ENCODE measurements at places on chromosomes 2 and 18.

- no peak for DNase-seq
Observed at GRCh38 chr2:73032702-73033097, 38.8 kb downstream of the SFXN5 start.

- no peak for DNase-seq
Observed at GRCh38 chr2:172398440-172398839, 28.9 kb upstream of the ITGA6 start.

- no peak for DNase-seq
Observed at GRCh38 chr2:238255151-238255551, 15.3 kb upstream of the HES6 start.

- DNase-seq: no peak
Observed at GRCh38 chr18:28147674-28148171, 29.2 kb downstream of the CDH2 start.

DNA sequence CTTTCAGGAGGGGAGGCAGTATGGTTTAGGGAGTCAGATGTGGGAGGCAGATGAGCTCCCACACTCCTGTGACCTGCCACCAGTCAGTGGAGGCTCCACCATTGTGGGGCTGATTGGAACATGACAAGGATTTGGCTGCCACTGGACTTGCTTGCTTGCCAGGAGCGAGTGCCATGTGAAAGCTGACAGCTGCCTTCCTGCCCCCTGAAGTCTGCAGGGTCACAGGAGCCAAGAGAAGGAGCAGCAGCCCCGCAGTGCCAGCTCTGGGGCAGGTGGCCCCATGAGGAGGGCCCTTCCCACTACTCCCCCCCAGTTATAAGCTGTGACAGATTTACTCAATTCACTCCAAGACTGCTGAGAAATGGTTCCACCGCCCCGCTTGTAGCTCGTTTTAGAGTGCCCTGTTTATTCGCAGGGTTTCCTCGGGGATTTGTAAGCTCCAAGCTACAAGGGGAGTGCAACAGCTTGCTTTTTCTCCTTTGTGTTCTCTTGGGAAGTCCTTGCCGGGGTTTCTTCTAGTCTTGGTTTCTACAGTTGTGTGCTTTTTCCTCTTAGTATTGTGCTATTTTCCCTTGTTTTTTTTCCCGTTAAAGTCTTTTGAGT lies 414.3 kb downstream of the MEIS1 start:
- peak; percentile 72 for DNase-seq

GRCh38 chr2:162111958-162112850 lies 38.2 kb upstream of the DPP4 start:
- DNase-seq: no peak

- DNase-seq: peak; percentile 13
Observed at GRCh38 chr2:180980943-180981911, 822 bp downstream of the UBE2E3 start.

- no peak for DNase-seq
Observed at GRCh38 chr2:236935631-236936445, 149.9 kb upstream of the COPS8 start.

- no peak for DNase-seq
Observed at GRCh38 chr2:20619624-20620024, 31.3 kb downstream of the HS1BP3 start.

GRCh38 chr2:85594715-85595300 lies 737 bp upstream of the RNF181 start:
- no peak for DNase-seq

All from cerebellar nuclear complex (tissue), 1 donor.